ENCODE measurements at places on chromosomes 12 and 14.

GRCh38 chr12:1830981-1831963, 10.9 kb downstream of the LRTM2 start:
- DNase-seq = peak; percentile 24

DNA sequence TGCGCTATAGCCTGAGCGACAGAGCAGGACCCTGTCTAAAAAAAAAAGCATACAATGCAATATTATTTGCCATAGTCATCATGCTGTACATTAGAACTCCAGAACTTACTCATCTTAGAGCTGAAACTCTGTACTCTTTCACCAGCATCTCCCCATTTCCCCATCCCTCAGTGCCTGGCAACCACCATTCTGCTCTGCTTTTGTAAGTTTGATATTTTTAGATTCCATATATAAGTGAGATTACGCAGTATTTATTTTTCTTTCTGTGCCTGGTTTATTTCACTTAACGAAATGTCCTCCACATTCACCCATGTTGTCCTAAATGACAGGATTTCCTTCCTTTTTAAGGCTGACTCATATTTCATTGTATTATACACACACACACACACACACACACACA, 121.8 kb downstream of the BBS10 start:
- no peak for DNase-seq

DNA sequence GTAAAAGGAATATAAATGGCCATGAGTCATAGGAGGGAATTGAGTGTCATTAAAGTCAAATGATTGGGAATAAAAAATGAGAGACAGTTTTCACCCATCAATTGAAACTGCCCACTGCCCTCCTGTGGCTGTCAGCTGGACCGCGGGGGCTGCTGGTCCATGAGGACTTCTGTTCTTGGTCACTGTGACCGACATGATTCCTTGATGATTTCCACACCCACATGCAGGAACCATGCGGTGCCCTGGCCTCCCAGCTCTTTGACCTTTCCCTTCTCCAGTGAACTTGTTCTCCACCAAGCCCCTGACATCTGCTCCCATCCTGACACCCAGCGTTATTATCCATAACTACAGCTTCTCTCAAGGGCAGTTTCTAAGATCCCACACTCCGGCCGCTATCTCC, 48.4 kb downstream of the C12orf75 start:
- no peak for DNase-seq

DNA sequence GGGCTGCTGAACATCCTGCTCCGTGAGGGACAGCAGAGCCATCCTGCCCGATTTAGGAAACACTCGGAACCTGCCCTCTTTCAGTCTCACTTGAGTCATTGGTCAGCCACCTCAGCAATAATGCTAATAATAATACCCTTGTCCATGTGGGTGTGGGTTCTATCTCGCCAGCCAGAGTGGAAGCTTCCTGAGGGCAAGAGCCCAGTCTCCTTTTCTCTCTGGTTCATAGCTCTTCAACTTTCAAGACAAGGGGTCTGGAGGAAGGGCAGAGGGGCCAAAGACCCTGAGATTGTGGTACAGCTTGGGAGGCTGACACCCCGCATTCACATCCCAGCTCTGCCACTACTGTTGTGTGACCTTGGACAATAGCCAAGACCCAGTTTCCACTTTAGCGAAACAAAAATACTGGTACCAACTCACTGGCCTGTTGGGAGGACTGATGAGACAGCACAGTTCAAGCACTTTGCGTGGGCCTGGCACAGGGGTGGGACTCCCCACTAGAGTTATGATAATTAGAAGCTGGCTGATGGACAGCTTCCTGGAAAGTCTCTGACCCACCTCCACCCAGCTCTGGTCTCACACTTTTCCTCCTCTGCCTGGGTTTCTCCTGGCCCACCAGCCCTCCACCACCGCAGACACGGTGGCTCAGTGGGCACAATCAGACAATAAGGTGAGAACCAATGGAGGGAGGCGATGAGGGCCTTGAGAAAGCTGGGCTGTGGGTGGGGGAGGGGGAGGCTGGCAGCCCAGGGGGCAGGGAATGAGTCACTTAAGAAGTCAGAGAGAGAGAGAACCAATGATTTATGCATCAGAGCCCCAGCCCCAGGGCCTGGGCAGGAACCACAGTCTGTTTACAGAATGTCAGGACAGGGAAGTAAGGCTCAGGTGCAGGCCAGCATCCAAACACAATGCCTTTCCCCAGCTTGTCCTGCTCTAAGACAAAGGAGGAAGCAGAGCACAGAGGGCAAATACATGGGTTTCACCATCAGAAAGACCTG, 9.6 kb downstream of the FAIM2 start:
- no peak for DNase-seq
